Caco-2 (cell line): ENCODE measurements at places on chromosomes 7 and 10.

- no peak for DNase-seq
These were observed 116.1 kb upstream of the ZMIZ1 start for GRCh38 chr10:78952686-78953085.

- no peak for DNase-seq
These were observed 896.5 kb downstream of the GATA3 start for GRCh38 chr10:8950978-8951377.

DNA sequence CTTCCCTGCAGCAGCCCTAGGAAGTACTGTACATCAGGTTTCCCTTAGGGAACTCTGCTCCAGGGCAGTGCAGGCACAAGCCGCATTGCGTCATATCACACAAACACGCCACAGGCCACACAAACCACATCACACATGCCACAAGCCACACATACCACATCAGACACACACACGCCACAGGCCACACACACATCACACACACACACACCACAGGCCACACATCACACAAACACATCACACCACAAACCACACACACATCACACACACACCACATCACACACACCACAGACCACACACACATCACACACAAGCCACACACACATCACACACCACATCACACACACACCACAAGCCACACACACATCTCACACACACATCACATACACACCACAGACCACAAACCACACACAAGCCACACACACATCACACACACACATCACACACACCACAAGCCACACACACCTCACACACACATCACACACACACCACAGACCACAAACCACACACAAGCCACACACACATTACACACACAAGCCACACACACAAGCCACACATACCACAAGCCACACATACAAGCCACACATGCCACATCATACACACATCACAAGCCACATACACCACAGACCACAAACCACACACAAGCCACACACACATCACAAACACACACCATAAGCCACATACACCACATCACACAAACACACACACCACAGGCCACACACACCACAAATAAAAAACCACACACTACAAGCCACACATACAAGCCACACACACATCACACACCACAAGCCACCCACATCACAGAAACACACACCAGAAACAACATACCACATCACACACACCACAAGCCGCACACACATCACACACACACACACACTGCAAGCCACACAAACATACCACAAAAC is 53.4 kb downstream of the TMEM209 start:
- DNase-seq, result no peak

GRCh38 chr10:4131407-4132215 is 346.6 kb upstream of the KLF6 start:
- no peak for DNase-seq

- DNase-seq, result no peak
These were observed 74.2 kb downstream of the EZH2 start for GRCh38 chr7:148809856-148810255.

DNA sequence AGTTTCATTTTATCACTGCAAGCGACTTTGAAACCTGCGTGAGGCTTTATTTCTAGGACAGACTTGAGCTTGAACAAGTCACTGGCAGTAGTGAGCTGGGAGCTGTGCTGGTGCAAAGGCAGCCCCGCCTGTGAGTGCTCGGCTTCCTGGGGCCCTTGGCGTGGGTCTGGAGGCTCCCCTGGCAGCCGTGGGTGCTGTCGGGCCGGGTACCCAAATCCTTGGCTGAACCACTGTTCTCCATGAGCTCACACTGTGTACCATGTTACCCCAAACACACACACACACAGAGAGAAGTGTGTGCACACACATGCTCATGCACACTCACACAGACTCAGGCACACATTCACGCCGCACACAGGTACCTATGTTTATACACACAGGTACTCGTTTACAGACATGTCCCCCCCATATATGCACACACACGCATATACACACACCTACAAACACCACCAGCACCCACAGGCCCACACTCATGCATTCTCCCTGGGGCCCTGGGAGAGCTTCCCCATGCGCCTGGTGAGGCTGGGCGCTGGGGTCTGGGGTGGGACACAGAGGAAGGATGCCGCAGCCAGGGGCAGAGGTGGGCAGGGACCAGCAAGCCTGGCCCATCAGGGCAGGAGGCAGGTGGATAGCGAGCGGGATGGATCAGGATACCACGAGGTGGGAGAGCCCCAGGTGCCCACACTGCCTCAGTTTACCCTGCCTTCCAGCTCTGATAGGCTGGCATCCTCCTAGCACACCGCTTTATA is 158.8 kb downstream of the ADARB2 start:
- DNase-seq, result peak; percentile 18

- no peak for DNase-seq
These were observed 31.2 kb downstream of the P4HA1 start for GRCh38 chr10:73065441-73065840.

GRCh38 chr10:3210251-3210877 is 37.8 kb upstream of the PITRM1 start:
- no peak for DNase-seq

DNA sequence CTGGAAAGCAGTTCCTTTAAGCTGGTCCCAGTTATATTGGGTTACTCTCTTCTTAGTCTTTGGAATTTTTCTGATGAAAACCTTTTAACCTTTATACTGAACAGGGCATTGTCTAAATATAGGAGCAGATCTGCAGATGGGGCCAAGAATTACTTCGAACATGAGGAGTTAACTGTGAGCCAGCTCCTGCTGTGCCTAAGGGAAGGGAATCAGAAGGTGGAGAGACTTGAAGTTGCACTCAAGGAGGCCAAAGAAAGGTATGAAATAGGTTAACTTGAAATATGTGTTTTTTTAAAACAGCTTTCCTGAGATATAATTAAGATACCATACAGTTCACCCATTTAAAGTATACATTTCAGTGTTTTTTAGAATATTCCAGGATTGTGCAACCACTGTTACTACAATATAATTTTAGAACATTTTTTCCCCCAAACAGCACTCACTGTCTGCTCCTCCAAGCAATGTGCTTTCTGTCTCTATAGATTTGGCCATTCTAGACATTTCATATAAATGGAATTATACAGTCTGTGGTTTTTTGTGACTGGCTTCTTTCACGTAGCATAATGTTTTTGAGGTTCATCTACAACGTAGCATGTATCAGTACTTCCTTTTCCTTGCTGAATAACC is 18.9 kb downstream of the OPTN start:
- no peak for DNase-seq

DNA sequence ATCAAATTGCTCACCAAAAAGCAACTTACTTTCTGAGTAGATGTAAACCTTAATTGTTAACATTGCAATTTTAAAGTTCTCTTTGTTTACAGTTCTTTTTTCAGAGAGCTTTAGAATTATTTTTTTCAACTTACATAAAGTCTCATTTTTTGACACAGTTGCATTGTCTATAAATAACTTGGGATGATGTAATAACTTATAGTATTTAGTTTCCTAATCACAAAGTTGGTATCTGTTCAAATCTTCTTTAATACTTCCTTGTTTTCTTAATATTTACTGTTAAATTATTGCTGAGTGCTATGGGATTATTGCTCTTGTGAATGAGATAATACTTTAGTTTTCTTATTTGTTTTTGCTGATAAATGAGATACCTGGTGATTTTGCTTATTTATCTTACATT is 18.9 kb upstream of the SUV39H2 start:
- no peak for DNase-seq
